ENCODE measurements at places on chromosomes 12 and 14.

- no peak for DNase-seq
Observed at GRCh38 chr12:120376009-120376408, 7.0 kb upstream of the MSI1 start.

DNA sequence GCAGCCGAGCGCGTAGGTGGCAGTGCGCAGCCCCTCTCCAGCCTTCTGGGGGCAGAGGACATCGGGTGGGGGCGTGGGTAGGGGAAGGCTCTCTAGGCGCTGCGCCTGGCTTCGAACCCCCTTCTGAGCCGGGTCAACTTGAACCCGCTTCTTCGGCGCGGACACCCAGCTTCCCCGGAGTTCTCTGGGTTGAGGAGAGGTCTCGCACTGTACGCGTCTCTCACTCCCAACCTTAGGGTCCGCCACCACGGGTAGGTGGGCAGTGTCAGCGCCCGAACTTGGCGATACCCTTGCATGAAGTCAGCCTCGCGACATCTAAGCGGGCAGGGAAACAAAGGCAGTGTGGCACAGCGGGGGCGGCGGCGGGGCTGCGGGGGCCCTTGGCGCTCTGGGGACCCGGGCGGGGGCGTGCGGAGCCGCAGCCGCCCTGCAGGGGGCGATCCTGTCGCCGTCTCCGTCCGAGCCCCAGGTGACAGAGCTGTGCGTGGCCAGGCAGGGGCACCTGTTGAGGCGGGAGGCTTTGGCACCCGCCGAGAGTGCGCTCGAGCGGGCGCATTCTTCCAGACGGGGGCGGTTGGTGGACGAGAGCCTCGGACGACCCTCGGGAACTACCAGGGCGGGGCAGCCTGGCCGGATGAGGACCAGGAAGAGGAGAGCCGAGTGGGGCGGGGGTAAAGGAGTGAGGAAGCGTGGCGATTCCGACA is 1.1 kb downstream of the GALNT16 start:
- no peak for DNase-seq

DNA sequence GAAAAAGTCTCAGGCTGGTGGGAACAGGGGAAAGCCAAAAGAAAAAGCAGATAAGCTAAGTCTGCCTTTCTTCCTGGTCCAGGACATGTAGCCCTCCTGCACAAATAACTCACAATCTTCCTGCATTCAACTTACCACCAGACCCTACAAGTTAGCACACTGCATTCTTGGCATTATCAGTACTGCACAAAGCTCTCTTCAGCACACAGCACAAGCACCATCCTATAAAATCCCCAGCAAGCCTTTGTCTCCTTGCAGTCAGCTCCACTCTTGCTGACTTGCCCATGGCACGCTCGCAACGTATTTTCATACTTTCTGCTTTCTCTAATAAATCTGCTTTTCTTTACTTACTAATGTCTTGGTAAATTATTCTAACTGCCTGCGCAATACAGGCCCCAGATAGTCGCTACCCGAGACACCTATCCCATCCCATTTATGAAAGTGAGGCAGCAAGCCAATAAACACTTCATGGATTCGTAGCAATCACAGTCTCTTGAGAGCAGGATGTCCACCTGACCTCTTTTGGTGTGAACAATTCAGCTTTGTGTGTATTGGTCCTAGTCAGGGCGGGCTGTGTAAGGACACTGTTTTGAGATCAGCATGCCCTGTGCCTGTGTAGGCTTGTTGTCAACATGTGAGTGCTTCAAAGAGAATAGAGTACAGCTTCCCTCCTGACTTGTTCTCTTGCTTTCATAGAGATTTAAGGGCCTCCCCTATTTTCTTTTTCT is 49.0 kb downstream of the TMEM117 start:
- DNase-seq = no peak

DNA sequence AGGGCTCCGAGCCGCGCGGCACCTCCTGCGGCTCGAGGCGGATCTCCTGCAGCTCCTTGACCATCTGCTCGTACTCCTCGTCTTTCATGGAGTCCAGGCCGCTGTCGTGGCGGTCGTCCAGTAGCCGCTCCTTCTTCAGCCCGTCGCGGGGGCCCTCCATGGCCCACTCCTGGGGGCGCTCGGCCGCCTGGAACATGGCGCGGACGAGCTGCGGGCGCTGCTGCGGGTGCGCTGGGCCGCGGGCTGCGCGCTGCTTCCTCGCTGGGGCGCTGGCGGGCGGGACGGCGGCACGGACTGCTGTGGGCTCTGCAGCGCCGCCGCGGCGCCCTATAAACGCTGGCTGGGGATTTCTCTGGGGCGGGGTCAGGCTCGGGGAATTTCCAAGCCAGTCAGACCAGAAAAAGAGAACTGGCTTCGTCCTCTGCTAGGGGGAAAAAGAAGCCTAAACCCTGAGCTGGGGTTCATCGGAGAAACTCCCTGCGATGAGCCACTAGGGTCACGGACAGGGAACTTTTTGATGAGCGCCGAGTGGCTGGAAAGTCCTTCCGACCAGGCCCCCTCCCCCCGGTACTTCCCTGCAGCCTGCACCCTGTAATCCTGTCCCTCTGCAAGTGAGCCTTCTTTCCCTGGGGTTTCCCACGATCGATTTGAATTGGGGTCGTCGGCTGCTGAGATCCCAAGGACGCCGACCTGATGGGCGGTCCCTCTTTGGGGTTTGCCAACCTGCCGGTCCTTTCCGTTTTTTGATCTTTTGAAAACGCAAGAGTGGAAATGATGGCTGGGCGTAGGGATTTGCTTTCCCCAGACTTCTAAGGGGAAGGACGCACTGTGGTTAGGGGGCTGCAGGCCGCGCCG is at the start of gene NFKBIA:
Gene NFKBIA (minus strand): TSS at position 301 of the 855 bp plus-strand sequence. CDS start 105 bp downstream, at position 196.
- peak; percentile 69 for DNase-seq

- no peak for DNase-seq
Observed at GRCh38 chr12:54195737-54196347, 7.1 kb upstream of the SMUG1 start.

GRCh38 chr12:81639196-81639595 is 120.0 kb downstream of the PPFIA2 start:
- no peak for DNase-seq

DNA sequence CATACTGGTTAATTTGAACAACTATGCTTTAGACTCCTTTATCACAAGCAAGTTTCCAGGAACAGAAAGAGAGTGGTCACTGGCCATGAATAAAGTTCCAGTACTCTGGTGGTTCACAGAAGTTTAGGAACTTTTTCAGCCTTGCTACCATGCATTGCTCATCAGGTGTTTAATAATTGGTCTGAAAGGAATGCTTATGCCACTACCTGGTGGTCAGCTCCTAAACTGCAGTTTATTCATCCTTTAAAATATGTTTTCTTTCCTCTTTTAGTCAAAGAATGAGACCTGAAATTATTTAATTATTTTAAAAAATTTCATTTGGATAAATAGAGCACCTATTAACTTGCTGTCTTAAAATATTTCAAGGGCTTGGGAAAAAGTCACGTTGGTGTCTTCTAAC is 260.1 kb upstream of the OR4E1 start:
- DNase-seq = no peak

- no peak for DNase-seq
Observed at GRCh38 chr12:24473097-24473496, 475.8 kb downstream of the BCAT1 start.

DNA sequence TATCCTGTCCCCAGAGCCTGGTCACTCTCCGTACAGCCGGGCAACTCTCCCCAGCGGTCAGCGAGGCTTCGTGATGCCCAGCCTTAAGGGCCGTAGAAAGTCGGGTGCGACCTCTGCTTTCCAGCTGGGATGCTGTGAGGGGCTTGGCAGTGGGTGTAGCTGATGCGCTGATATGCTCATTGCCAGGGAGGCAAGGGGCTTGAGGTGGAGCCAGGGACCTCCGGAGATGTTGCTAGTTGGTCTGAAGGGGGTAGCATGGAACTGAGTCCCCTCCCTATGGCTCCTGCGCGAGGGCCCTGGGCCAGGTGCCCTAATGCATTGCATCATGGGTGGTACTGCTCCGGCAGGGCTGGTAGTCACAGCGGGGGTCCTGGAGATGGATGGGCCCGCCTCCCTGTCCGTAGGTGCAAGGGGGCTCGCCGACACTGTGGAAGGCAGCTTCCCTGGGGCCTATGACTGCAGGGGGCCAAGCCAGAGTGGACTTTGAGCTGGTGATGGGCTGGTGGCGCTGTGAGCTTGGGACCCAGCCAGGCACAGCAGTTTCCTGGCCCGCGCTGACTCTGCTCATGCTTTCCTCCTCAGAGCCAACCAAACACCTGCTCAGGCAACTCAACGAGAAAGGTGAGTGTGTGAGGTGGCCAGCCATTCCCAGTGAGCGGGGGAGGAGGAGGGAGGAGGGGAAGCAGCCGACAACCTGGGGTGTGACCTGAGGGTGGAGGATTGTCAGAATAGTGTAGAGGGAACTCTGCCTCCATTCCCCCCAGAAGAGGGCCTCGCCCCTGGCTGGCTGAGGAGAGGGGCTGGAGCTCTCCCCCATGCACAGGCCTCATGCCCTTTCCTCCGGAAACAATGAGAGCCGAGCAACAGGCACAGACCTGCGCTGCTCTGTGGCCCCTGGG is 32.3 kb downstream of the PLEKHG3 start:
- no peak for DNase-seq

GRCh38 chr12:50211392-50212070 is 44.4 kb upstream of the CERS5 start:
- no peak for DNase-seq

DNA sequence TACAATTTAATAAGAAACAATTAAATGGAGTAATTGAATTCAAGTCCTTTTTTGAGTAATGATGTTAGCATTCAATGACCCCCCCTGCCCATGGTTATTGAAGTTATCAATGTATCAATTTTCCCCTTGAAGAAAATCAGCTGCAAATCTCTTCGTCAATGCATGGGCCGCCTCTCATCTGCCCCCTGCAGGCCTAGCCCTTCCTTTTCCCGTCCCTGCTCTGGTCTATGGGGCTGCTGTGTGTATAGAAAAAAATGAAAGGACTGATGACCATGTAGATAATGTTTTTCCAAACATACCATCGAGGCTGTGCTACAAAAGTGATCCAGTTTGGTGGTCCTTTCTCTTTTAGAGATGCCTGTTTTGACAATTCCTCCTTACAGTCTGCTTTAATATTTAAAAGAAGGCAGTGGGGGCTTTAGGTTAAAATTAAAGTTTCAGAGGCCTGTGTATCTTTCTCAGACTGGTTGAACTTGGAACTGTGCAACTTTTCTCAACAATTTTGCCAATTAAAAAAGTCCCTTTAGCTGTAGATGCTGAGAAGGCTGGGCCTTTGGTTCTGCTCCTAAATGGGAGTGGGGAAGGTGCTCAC is 98.4 kb downstream of the APAF1 start:
- no peak for DNase-seq

GRCh38 chr14:51367600-51367931 is 127.5 kb downstream of the TMX1 start:
- no peak for DNase-seq

DNA sequence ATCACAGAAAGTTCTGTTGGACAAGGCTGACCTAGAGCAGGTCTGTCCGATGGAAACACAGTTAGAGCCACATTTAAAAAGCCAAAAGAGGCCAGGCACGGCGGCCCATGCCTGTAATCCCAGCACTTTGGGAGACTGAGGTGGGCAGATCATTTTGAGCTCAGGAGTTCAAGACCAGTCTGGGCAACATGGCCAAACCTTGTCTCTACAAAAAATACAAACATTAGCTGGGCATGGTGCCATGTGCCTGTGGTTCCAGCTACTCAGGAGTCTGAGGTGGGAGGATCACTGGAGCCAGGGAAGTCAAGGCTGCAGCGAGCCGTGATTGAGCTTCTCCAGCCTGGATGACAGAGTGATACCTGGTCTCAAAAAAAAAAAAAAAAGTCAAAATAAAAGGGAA is 14.9 kb downstream of the UBE3B start:
- no peak for DNase-seq

DNA sequence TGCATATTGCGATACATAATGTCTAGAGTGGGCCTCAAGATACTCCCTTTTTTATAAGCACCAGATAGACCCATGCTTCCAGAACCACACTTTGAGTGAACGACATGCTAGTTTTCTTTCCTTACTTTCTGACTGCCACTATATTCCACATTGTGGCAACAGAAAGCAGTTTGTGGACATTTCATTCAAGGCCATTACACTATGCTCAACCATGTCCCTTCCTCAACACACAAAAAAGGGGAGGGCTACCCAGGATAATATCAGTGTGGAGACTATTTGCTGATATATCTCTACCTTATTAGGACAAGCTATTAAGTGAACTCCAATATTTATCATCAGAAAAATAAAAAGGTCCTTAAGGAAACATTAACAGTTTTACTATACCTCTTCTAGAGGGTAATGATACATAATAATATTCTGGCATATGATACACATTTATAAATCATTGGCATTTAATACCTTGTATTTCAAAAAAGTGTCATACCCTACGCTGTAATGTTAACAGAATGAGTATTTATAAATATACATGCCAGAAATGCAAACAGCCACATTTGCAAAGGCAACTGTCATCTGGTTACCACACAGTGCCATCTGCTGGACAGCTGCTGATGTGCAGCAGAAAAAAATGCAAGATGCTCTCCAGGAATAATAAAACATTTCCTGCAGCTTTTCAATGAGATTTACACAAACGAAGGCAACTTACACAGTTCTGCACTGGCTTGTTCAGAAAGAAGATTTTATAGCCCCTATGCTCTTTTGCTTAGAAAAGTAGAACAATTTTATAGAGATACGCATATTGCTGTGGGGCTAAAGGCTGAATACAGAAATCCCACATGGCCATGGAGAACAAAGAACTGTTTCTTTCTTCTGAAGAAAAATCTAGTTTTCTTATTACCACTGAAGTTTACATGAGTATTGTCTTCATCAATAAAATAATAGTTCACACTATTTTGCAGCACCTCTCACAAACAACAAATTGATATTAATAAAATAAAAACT is 182.2 kb upstream of the GRIP1 start:
- DNase-seq = peak; percentile 9

DNA sequence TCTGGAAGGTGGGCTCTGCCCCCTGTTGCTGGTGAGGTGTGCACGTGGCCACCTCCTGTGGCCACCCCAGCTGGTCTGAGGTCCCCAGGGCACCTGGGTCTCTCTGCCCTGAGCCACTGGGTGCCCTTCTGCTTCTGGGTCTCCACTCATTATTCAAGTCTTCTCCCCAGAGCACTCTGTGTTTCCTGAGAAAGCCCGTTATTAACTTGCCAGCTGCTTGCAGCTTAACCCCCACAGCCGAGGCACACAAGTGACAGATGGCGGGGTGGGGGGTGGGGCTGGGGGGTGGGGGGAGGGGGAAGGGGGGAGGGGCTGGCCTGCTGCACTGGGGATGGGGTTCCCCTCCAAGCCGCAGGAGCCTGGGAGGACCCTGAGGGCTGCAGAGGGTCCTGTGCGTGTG is 40.5 kb downstream of the FBRSL1 start:
- no peak for DNase-seq

- no peak for DNase-seq
Observed at GRCh38 chr12:168763-169525, 45.0 kb downstream of the SLC6A12 start.

DNA sequence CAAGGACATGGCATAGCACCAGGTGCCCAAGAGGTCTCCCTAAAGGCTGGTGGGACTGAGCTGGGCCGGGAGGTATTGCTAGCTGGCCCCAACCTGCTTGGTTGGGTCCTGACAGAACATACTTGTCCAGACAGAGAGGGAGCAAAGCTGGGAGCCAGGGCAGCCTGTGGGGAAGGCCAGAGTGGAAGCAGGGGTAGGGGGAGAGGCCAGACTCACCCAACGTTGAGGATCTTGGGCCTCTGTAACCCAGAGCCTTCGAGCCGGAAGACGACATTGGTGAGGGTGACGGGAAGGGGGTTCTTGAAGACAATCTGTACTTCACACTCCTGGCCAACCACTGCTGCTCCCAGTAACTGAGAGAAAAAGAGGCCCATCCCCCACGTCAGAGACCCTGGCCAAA is 9.0 kb downstream of the TGM1 start:
- DNase-seq = no peak

GRCh38 chr14:24463017-24463883 is 20.7 kb upstream of the SDR39U1 start:
- DNase-seq = no peak

- no peak for DNase-seq
Observed at GRCh38 chr12:132490422-132491137, 629 bp downstream of the FBRSL1 start.

Data from HS-27A (cell line).